ENCODE measurements at places on chromosomes 6 and 20.

GRCh38 chr6:3076320-3076719 is 8.0 kb downstream of the RIPK1 start:
- no peak for DNase-seq

DNA sequence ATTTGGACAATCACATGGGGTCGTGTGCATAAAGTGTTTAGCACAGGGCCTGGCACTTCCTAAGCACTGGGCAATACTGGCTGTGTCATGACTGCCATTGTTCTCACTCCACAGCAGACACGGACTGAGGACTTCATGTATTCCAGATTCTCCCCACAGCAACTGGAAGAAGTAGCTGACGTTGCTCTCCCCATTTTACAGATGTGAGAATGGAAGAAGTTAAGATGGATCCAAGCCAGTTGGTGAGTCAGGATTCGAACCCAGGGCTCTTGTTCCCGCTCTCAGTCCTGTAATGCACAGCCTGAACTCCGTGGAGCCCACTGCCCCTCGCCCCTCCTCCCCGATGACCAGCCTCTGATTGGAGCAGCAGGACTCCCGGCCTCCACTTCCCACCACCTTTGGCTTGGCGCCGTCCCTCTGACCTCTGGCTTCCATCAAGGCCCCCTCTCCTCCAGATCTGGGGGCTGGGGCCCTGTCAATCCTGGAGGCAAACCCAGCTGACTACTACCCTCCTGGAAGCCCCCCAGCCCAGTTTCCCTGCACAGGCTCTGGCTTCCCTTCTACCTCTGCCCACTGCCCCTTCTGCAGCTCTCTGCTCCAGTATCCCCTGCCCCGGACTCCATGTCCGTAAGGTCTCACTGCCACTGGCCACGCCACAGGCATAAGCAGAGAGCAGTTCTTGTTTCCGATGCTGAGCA is 12.7 kb downstream of the NOL4L start:
- no peak for DNase-seq

- DNase-seq: no peak
These were observed 3.9 kb upstream of the SULF2 start for GRCh38 chr20:47789081-47789763.

DNA sequence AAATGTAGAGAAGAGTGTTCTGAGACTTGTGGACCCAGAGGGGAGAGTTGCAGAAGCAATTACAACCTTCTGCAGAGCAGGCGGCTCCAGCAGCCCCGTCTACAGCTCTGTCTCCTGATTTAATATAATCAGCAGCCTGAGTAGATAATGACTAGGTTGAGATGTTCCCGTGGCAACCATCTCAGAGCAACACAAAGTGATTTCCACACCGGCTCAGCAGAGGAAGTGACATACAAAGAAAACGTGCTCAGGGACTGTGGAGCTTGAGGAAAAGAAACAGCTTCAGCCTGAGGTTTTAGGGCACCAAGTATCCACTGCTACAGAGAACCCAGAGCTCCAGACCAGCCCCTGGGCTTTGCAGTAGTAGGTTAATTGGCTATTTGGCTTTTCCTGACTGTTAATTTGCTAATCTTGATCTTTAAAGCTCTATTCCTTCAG is 136.4 kb downstream of the MTFR2 start:
- DNase-seq: no peak
